ENCODE measurements at places on chromosomes 1 and 21.

GRCh38 chr1:35243691-35244090 is 24.8 kb upstream of the ZMYM4 start:
- no peak for DNase-seq

- DNase-seq: no peak
Observed at GRCh38 chr1:19815801-19816736, 986 bp upstream of the RNF186 start.

DNA sequence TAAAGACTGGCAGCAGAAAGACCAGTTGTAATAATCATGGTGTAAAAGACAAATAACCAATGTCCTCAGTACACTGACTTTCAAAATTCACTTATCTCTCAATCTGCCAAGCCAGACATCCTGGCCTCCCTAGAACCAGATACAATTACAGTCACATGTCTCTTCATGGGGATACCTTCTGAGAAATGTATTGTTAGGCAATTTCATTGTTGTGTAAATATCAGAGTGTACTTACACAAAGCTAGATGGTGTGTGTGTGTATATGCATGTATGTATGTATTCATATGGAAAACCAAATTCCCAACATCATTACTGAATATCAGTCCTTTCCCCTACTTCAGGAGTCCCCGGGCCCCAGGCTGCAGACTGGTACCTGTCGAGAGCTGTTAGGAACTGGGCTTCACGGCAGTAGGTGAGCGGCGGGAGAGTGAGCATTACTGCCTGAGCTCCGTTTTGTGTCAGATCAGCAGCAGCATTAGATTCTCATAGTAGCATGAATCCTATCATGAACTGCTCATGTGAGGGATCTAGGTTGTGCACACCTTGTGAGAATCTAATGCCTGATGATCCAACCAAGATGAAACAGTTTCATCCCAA is 65.3 kb upstream of the ZNF326 start:
- no peak for DNase-seq

DNA sequence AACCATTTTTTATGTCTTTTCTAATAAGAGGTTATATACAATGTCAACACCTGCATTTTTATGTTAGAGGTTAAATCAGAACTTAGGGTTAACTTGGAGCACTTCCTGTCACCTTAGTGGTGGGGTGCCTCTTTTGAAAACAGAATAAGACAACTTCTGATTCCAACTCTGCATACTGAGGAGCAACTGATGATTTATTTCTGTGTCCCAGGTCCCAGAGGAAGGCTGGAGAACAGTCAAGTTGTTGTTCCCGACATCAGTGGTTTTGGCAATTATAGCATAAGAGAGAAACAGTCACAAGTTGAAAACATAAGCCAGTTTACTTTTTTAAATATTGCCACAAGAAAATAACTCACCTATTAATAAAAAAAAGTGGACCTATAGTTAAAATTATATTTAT is 871.0 kb upstream of the ADAMTS5 start:
- no peak for DNase-seq

DNA sequence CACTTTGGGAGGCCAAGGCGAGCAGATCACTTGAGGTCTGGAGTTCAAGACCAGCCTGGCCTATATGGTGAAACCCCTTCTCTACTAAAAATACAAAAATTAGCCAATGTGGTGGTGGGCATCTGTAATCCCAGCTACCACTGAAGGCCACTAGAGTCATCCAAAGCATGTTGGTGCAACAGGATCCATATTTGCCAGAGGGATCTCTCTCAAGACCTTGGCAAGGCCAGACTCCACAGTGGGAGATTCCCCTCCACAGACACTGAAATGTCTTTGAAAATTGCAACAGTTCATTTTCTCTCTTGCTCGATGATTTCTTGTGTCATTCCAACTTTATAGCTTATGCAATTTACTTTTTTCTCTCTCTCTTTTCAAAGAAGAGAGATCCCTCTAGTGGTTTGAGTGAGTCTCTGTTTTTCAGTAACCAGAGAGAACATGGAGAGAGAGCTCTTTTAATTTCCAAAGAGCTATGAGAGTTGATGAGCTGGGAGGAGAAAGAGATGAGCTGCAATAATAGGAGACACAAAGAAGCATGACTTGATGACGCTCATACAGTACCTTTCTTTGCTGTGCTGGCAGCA is 176.8 kb upstream of the USP25 start:
- no peak for DNase-seq

GRCh38 chr1:209431402-209431801 is 152.1 kb upstream of the CAMK1G start:
- DNase-seq: no peak

- no peak for DNase-seq
Observed at GRCh38 chr1:3521426-3521825, 67.0 kb downstream of the ARHGEF16 start.

- DNase-seq: no peak
Observed at GRCh38 chr21:35359076-35359475, 310.0 kb upstream of the RUNX1 start.

DNA sequence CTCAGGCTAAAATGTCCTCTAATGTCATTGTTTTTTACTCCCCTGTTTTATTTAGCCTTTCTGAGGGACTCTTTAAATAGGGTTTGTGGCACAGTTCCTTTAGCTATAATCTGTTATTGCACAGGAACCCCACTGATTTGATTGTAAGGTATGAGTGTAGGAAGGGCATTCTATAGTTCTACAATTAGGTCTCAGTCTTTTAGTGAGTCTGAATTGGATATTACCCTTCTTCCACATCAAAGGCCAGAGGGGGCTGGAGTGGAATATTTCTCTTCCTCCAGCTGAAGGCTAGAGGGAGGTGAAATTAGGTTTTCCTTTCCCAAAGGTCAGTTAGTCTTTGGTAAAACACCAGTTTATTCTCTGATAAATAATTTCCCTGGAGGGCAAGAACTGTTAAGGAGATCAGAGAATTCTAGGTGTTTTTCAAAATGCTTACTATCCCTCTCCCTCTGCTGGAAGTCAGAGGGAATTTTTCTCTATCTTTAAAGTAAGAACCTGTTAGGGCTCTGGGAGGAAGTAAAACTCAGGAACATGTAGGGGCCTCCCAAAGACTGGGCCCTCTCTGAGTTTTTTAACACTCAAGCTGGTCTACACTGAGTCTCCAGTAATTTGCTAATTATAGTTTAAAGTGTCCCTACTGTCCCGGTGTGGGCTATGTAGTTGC is 176.3 kb upstream of the ZNHIT6 start:
- DNase-seq: no peak

DNA sequence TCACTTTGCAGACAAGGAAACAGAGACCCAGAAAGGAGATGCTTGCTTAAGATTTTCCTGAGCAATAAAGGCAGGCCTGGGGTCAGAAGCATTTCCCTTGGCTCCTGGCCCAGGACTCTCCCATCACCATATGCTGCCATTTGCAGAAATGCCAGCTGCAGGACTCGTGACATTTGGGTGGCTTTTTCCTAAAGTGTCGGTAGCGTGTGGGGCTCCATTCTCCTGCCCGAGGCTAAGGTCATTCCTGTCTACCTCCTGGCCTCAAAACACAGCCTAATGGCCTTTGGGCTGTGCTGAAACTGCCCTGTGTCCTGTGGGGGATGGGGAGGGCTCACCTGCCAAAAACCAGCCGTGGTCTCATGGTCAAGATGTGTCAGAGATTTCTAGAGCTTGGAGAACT is 216.1 kb upstream of the EDN2 start:
- DNase-seq: no peak

- DNase-seq: no peak
Observed at GRCh38 chr1:24743404-24744211, 1.6 kb upstream of the CLIC4 start.

DNA sequence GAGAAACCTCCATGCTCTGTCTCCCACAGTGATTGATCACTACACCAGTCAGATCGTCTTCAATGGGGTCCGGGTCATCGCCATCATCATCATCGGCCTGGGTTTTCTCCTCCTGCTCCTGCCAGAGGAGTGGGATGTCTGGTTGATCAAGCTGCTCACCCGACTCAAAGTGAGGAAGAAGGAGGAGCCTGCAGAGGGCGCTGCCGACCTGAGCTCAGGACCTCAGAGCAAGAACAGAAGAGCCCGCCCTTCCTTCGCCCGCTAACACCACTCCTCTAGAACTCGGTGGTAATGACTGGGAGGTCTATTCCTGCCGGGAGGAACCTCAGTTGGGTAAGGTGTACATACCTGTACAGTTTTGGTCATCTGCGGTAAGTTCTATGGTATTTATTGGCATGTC is 50.3 kb upstream of the COA6 start:
- peak; percentile 30 for DNase-seq

GRCh38 chr1:23567996-23568607 is 8.8 kb upstream of the ID3 start:
- DNase-seq: no peak

DNA sequence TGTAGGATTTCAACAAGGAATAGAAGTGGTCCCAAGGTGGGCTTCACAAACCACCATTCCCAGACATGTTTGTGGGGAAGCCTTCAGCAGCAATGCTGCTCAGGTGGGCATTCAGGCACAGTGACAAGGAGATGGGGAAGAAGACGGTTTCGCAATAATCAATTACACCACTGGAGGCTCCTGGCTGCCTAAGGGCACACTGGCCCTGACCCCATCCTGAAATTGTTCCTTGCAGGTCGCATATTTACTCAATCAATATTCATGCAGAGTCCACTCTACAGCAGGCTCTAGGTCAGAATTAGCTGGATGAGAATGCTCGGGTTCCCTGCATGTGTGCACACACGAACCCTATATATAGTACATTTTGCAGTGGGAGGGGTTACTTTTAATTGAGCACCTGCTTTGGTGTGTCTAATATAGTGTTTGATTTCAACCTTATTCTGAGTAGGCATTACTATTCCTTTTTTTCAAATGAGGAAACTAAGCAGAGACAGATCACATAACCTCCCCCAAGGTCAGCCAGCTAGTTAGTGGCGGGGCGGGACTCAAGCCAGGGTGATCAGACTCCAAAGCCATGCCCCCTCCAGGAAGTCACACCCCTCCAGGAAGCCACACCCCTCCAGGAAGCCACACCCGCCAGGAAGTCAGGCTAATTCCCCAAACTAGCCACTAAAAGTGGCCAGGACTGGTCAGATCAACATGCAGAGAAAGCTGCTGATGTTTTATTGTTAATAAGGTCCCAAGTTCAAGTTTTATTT is 106.5 kb downstream of the HLCS start:
- DNase-seq: peak; percentile 15

GRCh38 chr1:160755911-160756848 is 17.1 kb downstream of the SLAMF7 start:
- peak; percentile 58 for DNase-seq

DNA sequence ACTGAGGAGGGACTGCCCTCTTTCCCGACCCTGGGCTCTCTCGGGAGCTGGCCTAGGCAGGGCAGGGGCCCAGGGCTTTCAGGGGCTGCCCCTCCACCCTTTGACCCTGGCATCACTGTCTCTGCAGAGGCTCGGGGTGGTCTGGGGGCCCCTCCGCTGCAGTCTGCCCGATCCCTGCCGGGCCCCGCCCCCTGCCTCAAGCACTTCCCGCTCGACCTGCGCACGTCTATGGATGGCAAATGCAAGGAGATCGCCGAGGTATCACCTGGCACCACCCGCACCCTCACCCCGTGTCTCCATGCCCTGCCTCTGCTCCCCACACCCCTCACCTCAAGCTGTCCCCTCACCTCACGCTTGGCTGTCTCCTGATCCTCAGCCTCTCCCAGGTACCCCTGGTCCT is 5.5 kb downstream of the AMPD2 start:
- no peak for DNase-seq

GRCh38 chr1:198253259-198253658 is 96.5 kb downstream of the NEK7 start:
- no peak for DNase-seq

GRCh38 chr1:41612953-41613352 is 128.5 kb upstream of the EDN2 start:
- DNase-seq: no peak

GRCh38 chr1:33302325-33302724 is 18.6 kb downstream of the A3GALT2 start:
- DNase-seq: no peak

DNA sequence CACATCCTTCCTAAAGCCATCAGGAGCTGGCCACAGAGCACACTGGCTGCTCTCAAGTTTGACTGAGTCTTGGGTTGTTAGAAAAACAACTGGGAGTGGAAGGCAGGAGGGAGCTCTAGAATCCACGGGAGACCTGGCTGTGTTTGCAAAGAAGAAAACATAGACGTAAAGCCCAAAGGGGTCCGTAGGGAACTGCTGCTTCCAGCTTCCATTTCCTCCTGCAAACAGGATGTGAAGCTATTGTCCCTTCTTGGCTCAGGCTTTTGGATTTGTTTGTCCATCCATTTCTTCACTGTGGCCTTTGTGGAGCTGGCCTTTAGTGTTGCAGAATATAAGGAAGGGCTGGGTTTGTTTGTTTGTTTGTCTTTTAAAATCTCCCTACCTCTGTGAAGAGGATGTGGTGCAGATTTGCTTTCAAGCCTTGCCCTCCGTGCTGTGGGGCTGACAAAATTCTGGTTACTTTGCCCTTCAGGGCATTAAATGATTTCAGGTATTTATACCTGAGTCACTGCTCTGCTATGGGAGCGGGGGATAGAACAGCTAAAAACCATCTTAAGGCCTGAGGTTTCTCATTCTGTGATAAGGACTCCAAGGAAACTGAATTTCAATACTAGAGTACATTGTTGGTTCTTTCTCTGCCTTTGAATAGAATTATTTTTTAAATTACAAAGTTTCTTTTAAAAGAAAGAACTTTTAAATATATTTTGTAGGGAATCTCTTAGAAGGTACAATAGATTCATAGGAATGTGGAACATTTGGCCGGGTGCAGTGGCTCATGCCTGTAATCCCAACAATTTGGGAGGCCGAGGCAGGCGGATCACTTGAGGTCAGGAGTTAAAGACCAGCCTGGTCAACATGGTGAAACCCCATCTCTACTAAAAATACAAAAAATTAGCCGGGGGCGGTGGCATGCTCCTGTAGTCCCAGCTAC is 74.3 kb downstream of the MPZL1 start:
- no peak for DNase-seq

GRCh38 chr1:5693568-5693967 is 298.7 kb downstream of the NPHP4 start:
- DNase-seq: no peak

- DNase-seq: peak; percentile 7
Observed at GRCh38 chr1:8031176-8031785, 5.2 kb upstream of the ERRFI1 start.

DNA sequence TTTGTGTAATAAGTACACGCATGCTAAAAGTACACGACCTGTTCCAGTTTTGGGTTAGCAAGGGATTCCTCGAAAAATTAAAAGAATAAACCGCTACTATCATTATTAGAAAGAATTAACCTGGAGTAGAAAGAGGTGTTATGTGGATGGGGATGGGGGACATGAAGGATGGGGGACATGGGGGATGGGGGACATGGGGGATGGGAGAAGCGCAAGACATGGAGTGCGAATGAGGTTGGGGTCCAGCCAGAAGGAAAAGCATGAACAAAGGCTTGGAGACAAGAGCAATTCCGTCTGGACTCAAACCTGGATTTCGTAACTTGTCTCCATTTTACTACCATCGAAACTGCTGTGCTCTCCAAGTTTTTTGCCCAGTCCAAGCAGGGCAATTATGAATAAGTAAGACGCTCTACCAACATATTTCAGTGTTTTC is 591 bp upstream of the KDM1A start:
- DNase-seq: no peak

GRCh38 chr1:206442101-206442500 is 28.2 kb upstream of the IKBKE start:
- DNase-seq: no peak
